ENCODE measurements at places on chromosomes 11 and 22.

DNA sequence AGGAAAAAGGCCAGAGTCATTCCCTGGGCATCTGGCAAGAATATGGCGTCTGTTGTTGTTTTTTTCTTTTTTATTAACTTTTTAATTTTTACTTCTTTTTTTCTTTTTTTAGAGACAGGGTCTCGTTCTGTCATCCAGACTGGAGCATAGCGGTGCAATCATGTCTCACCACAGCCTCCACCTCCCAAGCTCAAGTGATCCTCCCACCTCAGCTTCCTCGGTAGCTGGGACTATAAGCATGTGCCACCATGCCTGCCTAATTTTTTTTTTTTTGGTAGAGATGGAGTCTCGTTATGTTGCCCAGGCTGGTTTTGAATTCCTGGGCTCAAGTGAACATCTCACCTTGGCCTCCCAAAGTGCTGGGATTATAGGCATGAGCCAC, 54.0 kb upstream of the PRDM11 start:
- peaks cover 26% of the 10 kb centered on the region for H3K27me3 ChIP-seq
- no peaks in the 10 kb centered on the region for H3K36me3 ChIP-seq
- H3K4me1 ChIP-seq, result no peaks in the 10 kb centered on the region
- no peak overlapping the region for H3K27ac ChIP-seq
- no peak for DNase-seq

GRCh38 chr11:18063125-18063524, 17.1 kb upstream of the TPH1 start:
- no peaks in the 10 kb centered on the region for H3K27me3 ChIP-seq
- no peaks in the 10 kb centered on the region for H3K4me1 ChIP-seq
- no peak for DNase-seq
- H3K4me3 ChIP-seq, result no peak overlapping the region
- no peaks in the 10 kb centered on the region for H3K36me3 ChIP-seq
- no peak overlapping the region for H3K27ac ChIP-seq

- no peaks in the 10 kb centered on the region for H3K36me3 ChIP-seq
- H3K4me1 ChIP-seq, result no peaks in the 10 kb centered on the region
- no peak overlapping the region for H3K4me3 ChIP-seq
- H3K27me3 ChIP-seq, result peaks cover 29% of the 10 kb centered on the region
- H3K27ac ChIP-seq, result no peak overlapping the region
- DNase-seq, result no peak
Observed at GRCh38 chr22:26066534-26066933, 102.7 kb upstream of the SEZ6L start.

GRCh38 chr11:44831605-44832394, 105.0 kb downstream of the TSPAN18 start:
- H3K27me3 ChIP-seq, result no peaks in the 10 kb centered on the region
- no peak overlapping the region for H3K27ac ChIP-seq
- DNase-seq, result no peak
- no peaks in the 10 kb centered on the region for H3K4me1 ChIP-seq
- H3K4me3 ChIP-seq, result no peak overlapping the region

GRCh38 chr22:38214302-38215056, 12.7 kb downstream of the MAFF start:
- peaks cover 11% of the 10 kb centered on the region for H3K36me3 ChIP-seq
- peaks cover 33% of the 10 kb centered on the region for H3K4me1 ChIP-seq
- peak; percentile 73 for DNase-seq
- H3K4me3 ChIP-seq, result peak overlapping the region; percentile 35
- H3K27me3 ChIP-seq, result peaks cover 15% of the 10 kb centered on the region
- H3K27ac ChIP-seq, result no peak overlapping the region

DNA sequence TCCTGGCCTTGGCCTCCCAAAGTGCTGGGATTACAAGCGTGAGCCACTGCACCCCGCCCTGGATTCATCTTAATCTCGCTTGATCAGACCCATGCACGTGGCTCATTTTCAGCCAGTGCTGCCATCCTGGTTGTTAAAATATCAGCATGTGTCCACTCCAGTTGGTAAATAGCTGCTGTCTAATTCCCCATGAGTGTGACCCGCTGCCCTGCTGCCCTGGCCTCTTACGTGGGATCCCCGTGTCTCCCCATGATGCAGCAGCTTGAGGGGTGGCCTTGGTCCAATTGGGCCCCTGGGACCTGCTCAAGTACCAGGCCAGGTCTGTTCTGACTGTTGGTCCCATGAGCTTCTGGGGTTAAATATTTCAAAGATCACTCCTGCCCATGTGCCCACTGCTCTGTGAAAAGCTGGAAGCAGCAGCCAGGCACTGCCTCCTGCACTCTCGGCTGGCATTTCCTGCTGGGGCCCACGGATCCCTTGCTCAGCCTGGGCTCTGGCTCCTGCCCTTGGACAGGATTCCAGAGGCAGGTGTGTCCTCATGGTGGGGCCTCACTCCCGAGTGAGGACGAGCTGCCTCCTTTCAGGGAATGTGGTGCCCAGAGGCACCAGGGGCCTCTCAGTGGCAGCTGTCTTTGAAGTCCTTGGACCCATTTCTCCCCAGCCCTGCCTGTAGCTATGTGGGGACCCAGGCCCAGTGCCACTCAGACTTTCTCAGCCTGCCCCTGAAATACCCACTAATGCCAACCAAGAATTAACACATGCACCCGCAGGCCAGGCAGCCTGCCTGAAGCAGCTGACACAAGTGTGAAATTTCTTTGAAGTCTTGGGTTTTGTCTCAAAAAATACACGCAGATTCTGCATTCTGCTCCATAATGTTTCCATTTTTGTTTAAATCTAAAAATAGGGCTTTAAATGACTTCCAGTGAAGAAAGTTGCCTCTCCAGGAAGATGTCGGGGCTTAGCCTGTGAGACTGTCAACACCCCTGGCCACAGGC, 38.1 kb upstream of the PRDM11 start:
- no peaks in the 10 kb centered on the region for H3K36me3 ChIP-seq
- peaks cover 24% of the 10 kb centered on the region for H3K27me3 ChIP-seq
- no peak overlapping the region for H3K4me3 ChIP-seq
- H3K27ac ChIP-seq, result no peak overlapping the region

GRCh38 chr11:15288863-15289262, 174.1 kb downstream of the INSC start:
- no peaks in the 10 kb centered on the region for H3K36me3 ChIP-seq
- H3K27me3 ChIP-seq, result no peaks in the 10 kb centered on the region
- H3K4me1 ChIP-seq, result no peaks in the 10 kb centered on the region
- DNase-seq, result no peak
- no peak overlapping the region for H3K4me3 ChIP-seq

DNA sequence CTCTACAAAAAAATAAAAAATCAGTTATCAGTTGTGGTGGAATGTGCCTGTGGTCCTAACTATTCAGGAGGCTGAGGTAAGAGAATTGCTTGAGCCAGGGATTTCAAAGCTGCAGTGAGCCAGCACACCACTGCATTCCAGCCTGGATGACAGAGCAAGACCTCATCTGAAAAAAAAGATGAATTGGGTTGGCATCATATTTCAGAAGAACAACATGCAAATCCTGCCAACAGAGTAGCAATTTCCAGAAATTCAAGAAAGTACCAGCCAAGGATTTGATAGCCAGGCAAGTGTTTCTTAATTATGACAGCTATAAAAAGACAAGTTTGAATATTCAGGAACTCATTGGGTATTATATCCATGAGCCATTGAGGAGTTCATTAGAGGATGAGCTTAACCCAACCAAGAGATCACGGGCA, 75.2 kb downstream of the USP47 start:
- no peaks in the 10 kb centered on the region for H3K4me1 ChIP-seq
- peaks cover 9% of the 10 kb centered on the region for H3K36me3 ChIP-seq
- no peaks in the 10 kb centered on the region for H3K27me3 ChIP-seq

DNA sequence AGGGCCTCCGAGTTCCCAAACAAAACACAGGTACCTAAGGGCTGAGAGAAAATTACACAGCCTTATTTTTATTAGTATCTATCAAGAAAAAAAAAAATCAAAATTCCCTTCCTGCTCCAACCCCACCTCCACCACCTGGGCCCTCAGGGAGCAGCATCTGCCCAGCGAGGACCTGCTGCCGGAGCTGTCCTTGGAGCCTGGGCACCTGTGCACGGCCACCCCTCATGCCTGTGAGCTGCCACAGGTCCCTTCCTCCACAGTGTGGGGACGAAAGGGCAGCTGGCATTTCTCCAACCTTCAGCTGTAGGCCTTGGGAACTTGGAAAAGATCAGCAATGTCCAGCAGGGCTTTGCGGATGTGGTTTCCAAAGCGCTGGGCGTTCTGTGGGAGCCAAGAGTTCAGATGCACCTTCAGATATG, 6.3 kb upstream of the SYCE3 start:
- peaks cover 16% of the 10 kb centered on the region for H3K27me3 ChIP-seq
- no peaks in the 10 kb centered on the region for H3K4me1 ChIP-seq
- no peak overlapping the region for H3K27ac ChIP-seq

GRCh38 chr11:35234460-35235156, 95.6 kb downstream of the CD44 start:
- peaks cover 68% of the 10 kb centered on the region for H3K4me1 ChIP-seq
- no peak for DNase-seq
- no peak overlapping the region for H3K4me3 ChIP-seq
- peak overlapping the region; percentile 84 for H3K27ac ChIP-seq
- H3K36me3 ChIP-seq, result peaks cover 57% of the 10 kb centered on the region
- H3K27me3 ChIP-seq, result peaks cover 6% of the 10 kb centered on the region

DNA sequence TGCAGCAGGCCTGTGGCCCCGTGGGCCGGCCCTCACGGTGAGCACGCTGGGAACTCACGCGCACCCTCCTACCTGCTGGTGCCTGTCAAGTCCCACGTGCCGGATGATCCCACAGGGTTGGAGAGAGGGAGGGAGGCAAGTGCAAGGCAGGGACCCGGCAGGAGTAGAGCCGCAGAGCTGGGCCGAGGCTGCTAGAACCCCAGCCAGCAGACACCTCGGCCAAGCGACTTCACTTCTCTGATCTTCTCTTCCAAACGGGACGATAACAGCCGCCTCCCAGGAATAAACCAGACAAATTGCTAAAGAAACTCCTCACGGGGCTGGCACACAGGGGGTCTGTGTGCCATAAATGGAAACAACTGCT, 1232.8 kb downstream of the TBC1D22A start:
- H3K36me3 ChIP-seq, result no peaks in the 10 kb centered on the region
- peaks cover 4% of the 10 kb centered on the region for H3K27me3 ChIP-seq
- no peaks in the 10 kb centered on the region for H3K4me1 ChIP-seq
- H3K27ac ChIP-seq, result no peak overlapping the region

- DNase-seq, result no peak
- H3K4me1 ChIP-seq, result no peaks in the 10 kb centered on the region
- no peak overlapping the region for H3K27ac ChIP-seq
Observed at GRCh38 chr11:16678466-16679116, 59.9 kb upstream of the C11orf58 start.

- H3K4me1 ChIP-seq, result peaks cover 57% of the 10 kb centered on the region
- no peak overlapping the region for H3K4me3 ChIP-seq
- peaks cover 95% of the 10 kb centered on the region for H3K27me3 ChIP-seq
- no peak for DNase-seq
Observed at GRCh38 chr11:65794570-65795510, 8.0 kb downstream of the OVOL1 start.

DNA sequence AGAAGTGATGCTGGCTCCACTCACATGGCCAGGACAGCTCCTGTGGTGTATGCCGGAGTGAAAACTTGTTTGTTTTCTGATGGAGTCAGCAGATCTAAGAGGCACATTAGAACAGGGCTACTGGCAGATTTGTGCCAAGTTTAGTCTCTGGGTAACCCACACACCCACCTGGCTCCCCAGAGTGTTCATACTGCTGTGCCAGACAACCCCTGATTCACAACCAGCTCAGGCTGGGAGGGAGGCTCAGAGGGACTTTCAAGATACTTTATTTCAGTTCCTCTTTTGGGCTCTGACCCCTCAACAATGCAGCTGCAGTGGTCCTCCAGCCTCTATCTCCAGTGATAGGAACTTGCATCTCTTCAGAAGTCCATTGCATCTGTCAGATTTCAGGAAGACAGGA, 8.5 kb downstream of the NTM start:
- no peaks in the 10 kb centered on the region for H3K36me3 ChIP-seq
- no peaks in the 10 kb centered on the region for H3K4me1 ChIP-seq
- no peaks in the 10 kb centered on the region for H3K27me3 ChIP-seq
- DNase-seq, result no peak

DNA sequence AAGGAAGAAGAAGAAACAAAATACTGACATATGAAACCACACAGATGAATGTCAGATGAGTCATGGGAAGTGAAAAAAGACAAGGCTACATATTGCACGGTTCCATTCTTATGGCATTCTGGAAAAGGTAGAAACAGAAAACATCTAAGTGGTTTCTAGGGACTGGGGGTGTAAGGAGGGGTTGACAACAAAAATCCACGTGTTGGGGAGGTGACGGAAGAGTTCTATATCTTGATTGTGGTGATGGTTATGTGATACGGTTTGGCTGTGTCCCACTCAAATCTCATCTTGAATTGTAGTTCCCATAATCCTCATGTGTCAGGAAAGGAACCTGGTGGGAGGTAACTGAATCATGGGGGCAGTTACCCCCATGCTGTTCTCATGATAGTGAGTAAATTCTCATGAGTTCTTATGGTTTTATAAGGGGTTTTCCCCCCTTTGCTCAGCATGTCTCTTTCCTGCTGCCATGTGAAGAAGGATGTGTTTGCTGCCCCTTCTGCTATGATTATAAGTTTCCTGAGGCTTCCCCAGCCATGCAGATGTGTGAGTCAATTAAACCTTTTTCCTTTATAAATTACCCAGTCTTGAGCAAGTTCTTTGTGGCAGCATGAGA, 6.4 kb upstream of the ARFGAP3 start:
- peaks cover 9% of the 10 kb centered on the region for H3K4me1 ChIP-seq
- H3K27me3 ChIP-seq, result peaks cover 5% of the 10 kb centered on the region
- DNase-seq, result peak; percentile 28
- peaks cover 2% of the 10 kb centered on the region for H3K36me3 ChIP-seq
- no peak overlapping the region for H3K4me3 ChIP-seq

- no peaks in the 10 kb centered on the region for H3K27me3 ChIP-seq
- no peak for DNase-seq
- no peak overlapping the region for H3K27ac ChIP-seq
- no peaks in the 10 kb centered on the region for H3K36me3 ChIP-seq
- H3K4me1 ChIP-seq, result no peaks in the 10 kb centered on the region
- H3K4me3 ChIP-seq, result no peak overlapping the region
Observed at GRCh38 chr11:100066399-100066798, 620.7 kb upstream of the ARHGAP42 start.

- peaks cover 60% of the 10 kb centered on the region for H3K4me1 ChIP-seq
- no peak for DNase-seq
- H3K36me3 ChIP-seq, result peaks cover 12% of the 10 kb centered on the region
- no peaks in the 10 kb centered on the region for H3K27me3 ChIP-seq
- peak overlapping the region; percentile 95 for H3K27ac ChIP-seq
- H3K4me3 ChIP-seq, result no peak overlapping the region
Observed at GRCh38 chr22:40729284-40729683, 50.0 kb downstream of the MCHR1 start.

GRCh38 chr11:48104568-48104924, 112.1 kb upstream of the OR4B1 start:
- H3K4me3 ChIP-seq, result no peak overlapping the region
- H3K36me3 ChIP-seq, result peaks cover 12% of the 10 kb centered on the region
- H3K27me3 ChIP-seq, result no peaks in the 10 kb centered on the region
- DNase-seq, result no peak
- H3K27ac ChIP-seq, result no peak overlapping the region
- H3K4me1 ChIP-seq, result peaks cover 81% of the 10 kb centered on the region

DNA sequence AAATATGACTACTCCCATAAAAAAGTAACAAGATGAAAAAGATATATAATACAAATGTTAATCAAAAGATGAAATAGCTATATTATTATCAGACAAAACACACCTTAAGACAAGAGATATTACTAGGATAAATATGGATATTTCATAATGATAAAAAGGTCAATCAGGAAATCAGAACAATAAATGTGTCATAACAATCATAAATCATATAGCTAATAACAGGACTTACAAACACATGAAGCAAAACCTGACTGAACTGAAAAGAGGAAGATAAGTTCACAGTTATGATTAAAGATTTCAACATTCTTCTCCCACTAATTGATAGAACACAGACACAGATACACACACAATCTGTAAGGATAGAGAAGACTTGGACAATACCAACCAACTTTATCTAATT, 47.2 kb downstream of the EIF3M start:
- H3K4me3 ChIP-seq, result no peak overlapping the region
- no peaks in the 10 kb centered on the region for H3K4me1 ChIP-seq
- DNase-seq, result no peak

GRCh38 chr11:11946878-11947277, 61.5 kb downstream of the DKK3 start:
- no peaks in the 10 kb centered on the region for H3K27me3 ChIP-seq
- H3K36me3 ChIP-seq, result peaks cover 32% of the 10 kb centered on the region
